ENCODE measurements at places on chromosomes 6 and 20.

DNA sequence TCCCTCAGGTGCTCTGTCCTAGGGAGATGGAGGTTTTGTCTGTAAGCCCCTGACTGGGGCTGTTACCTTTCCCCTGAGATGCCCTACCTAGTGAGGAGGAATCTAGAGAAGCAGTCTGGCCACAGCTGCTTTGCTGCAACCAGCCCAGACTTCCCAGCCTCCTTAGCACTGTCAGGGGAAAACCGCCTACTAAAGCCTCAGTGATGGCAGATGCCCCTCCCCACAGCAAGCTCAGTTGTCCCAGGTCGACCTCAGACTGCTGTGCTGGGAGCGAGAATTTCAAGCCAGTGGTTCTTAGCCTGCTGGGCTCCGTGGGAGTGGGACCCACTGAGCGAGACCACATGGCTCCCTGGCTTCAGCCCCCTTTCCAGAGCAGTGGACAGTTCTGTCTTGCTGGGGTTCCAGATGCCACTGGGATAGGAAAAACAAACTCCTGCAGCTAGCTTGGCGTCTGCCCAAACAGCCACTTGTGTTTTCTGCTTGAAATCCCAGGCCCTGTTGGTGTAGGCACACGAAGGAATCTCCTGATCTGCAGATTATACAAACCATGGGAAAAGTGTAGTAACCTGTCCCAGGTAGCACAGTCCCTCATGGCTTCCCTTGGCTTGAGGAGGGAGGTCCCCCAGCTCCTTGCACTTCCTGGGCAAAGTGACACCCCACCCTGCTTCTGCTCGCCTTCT, 146.4 kb upstream of the PROKR2 start:
- no peak for DNase-seq

- no peak for DNase-seq
These were observed 53.5 kb upstream of the BTN3A2 start for GRCh38 chr6:26311385-26312095.

DNA sequence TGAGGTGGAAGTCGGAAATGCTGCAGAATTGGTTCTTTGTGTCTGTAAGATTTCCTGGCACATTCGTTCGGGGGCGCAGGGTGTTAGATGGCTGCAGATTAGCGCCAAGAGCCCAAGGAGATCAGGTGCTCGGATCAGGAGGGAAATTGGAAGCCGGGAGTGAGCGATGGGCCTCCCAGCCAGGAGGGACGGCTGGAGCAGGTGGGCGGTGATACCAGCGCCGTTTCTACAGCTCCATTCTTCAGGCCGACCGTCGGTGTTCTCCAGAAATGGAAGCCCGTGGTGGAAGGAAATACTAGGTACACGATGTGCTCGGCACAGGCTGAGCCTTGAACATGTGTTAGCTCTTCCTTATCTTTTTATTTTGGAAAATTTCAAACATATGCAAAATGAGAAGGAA, 6.5 kb downstream of the SIRPA start:
- DNase-seq, result no peak

DNA sequence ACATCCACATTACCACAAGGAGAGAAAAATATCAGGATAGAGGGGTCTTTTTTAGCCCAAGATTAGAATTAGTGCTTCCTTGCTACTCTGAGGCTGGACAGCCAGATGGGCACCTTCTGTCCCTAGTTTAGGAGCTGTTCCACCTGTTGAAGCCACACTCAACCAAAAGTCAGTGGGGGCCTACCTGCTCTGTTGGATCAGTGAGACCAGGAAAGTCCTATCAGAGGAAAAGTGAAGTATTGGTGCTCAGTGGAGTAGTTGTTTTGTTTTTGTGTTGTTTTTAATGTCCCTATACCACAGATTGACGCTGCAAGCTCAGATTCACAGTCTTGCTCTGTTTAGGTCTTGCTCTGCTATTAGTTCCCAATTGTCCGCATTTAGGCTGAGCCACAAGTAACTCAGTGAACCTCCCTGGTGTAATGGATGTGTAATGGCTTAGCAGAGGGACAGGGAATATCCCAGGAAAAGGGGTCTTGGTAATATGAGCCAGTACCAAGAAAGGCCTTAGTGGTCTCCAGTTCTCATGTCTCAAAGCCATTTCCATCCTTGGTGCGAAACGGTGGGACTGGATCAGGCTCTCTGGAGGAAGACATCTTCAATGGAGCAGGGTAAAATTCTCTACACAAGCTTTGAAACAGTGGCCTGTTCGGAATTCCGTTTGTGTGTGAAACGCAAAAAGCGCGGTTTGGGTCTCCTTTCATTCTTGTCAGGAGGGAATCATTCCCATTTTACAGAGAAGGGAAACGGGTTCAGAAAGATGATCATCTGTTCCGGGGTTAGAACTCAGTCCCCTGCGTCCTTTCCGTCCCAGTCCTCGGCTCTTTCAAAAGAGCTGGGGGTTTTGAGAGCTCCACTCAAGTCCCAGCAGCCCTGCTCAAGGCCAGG, 631 bp upstream of the PABPC1L start:
- no peak for DNase-seq

DNA sequence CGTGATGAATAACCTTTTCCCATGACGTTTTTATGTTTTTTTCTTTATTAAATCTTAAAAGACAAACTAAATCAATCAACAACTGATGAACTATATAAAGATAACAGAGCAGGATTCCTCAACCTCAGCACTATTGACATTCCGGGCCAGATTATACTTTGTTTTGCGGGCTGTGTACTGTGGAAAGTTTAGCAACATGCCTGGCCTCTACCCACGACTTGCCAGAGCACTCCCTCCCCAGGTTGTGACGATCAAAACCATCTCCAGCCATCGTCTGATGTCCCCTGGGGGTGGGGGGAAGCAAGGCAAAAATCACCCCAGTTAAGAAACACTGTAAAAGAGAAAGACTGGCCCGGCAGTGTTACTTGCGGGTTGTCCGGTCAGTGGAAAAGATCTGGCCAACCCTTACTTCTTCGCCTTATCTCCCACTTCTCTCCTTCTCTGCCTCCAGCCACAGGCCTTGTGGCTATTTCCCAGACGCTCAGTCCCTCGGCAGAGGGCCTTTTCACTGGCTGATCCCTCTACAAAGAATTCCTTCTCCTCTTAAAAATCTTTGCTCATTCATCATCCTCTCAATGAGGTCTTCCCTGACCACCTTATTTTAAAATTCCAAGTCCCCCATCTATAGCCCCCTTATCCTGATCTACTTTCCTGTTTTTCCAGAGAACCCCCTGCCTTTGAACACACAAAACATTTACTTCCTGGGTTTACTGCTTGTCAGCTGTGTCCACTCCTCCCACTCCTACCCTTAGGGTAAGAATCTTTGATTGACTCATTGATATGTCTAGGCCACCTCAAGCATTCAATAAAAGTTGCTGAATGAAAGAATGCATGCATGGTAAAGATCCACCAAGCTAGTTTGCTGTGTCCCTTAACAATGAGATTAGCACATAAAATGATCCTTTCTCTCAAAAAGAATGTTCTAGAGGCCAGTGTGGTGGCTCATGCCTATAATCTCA, 14.7 kb upstream of the RAB22A start:
- no peak for DNase-seq

DNA sequence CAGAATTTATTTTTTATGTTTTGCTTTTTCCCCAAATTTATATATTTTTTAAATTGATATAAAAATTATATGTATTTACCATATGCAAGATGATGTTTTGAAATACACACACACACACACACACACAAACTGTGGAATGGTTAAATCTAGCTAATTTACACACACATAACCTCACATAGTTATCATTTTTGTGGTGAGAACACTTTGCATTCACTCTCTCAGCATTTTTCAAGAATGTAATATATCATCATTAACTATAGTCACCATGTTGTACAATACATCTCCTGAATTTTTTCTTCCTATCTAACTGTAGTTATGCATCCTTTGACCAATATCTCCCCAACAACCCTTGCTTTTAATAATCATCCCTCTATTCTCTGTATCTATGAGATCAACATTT, 52.2 kb downstream of the GFRAL start:
- peak; percentile 38 for DNase-seq

GRCh38 chr6:25934735-25935313, 4.3 kb upstream of the SLC17A2 start:
- no peak for DNase-seq

- no peak for DNase-seq
These were observed 5.7 kb upstream of the LAMP5 start for GRCh38 chr20:9508696-9509178.

GRCh38 chr6:104428184-104428583, 431.5 kb downstream of the HACE1 start:
- no peak for DNase-seq

DNA sequence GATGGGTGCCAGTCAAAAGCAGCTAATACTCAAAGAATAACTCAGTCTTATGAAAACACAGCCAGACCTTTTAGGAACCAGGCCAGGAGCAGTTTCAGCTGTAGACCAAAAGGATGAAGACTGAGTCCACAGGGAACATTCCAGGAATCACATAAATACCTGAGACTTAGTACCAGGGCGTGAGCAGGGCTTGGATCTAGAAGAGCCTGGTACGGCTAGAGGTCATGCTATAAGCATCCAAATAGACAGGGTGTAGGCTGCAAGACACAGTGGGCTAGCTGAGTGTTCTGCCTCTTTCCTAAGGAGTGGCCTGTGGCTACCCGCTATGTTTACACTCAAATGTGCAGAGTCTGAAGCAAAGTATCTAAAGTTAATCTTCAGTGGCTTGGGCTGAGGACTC, 29.5 kb upstream of the LRRC1 start:
- DNase-seq, result no peak

GRCh38 chr20:34863421-34863965, 9.2 kb downstream of the GGT7 start:
- DNase-seq, result no peak

GRCh38 chr6:101413773-101414172, 20.3 kb downstream of the GRIK2 start:
- DNase-seq, result no peak

- no peak for DNase-seq
These were observed 140.7 kb downstream of the ESR1 start for GRCh38 chr6:151948002-151948743.

DNA sequence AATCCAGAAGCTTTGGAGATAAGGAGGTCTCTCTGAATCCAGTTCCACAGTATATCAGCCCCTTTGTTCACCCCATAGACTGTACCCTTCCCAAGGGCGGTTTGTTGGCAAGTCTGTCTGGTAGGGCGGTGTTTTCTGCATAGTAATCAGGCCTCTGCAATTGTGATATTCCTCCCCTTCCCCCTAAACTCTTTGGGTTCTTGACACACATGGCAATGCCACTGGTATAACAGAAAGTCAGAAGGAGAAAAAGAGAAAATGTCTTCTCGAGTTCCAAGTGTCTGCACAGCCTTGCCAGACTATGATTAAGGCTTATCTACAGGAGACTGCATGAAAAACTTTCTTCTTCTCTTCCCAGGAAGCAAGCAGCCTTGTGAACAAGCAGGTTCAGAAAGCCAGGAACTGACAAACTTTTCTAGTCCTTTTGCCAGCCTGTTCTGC, 45.6 kb downstream of the FOXO3 start:
- no peak for DNase-seq

- no peak for DNase-seq
These were observed 78.3 kb upstream of the CTNNBL1 start for GRCh38 chr20:37615340-37616109.

DNA sequence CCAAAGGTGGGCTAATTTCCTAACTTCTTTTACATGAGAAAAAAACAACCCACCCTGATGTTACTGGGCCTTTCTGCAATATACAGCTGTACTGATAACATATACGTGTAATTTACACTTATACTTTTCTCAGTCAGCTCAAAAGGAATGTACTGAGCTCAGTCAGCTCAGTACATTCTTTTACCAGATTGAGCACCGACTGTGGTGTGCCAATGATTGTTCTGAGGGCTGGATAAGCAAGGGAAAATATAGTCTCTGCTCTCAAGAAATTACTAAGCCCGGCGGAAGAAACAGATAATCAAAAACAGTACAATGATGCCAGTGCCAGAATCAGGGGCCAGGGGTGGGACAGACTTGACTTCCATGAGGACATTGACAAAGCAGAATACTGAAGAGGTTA, 10.0 kb upstream of the BLOC1S5 start:
- DNase-seq, result no peak

- DNase-seq, result no peak
These were observed 114.9 kb upstream of the ATXN1 start for GRCh38 chr6:16876201-16876600.

- no peak for DNase-seq
These were observed 98.5 kb downstream of the LY86 start for GRCh38 chr6:6686748-6687601.

- no peak for DNase-seq
These were observed 353.1 kb downstream of the MAFB start for GRCh38 chr20:40335901-40336351.

GRCh38 chr6:38522322-38522721, 117.4 kb downstream of the BTBD9 start:
- DNase-seq, result peak; percentile 23

DNA sequence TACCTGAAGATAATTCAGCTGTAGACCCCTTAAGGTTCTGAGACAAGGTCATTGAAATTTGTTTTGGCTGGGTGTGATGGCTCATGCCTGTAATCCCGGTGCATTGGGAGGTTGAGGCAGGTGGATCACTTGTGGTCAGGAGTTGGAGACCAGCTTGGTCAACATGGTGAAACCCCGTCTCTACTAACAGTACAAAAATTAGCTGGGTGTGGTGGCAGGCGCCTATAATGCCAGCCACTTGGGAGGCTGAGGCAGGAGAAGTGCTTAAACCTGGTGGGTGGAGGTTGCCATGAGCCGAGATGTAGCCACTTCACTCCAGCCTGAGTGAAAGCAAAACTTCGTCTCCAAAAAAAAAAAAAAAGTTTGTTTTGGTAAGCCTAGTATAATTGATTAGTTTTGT, 11.0 kb downstream of the SRSF3 start:
- no peak for DNase-seq

- DNase-seq, result peak; percentile 77
These were observed 485.3 kb upstream of the BTBD3 start for GRCh38 chr20:11432407-11432806.

DNA sequence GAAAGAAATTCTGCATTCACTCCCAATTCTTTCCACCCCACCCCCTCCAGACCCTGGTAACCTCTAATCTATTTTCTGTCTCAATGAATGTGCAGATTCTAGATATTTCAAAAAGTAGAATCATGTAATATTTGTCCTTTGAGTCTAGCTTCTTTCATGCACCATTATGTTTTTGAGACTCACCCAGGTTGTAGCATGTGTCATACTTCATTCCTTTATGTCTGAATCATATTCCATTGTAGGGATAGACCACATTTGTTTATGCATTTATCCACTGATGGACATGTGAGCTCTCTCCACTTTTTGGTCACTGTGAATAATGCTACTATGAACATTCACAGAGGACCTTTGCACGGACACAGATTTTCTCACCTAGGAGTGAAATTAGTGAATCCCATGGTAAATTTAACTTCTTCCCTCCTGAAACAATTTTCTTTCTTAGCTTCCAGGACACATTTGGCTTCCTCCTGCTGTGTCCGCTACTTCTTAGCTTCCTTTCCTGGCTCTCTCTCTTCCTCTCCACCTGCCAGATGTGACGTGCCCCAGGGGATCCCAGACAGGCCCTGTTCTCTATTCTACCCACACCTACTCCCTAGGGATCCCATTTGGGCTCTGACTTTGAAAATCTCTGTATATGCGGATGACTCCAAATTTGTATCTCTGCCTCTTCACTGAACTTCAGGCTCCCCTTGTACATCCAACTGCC, 24.1 kb upstream of the ARFGEF2 start:
- peak; percentile 58 for DNase-seq

GRCh38 chr6:30963641-30964040, 19.9 kb upstream of the MUC21 start:
- DNase-seq, result no peak

Measured in fibroblast of skin of left biceps (primary cell).